ENCODE measurements at places on chromosomes 13 and 19.

GRCh38 chr13:47334173-47334572, 437.3 kb upstream of the HTR2A start:
- DNase-seq = no peak

- DNase-seq = no peak
Measured at GRCh38 chr13:22903301-22903700, 277.5 kb upstream of the SGCG start.

DNA sequence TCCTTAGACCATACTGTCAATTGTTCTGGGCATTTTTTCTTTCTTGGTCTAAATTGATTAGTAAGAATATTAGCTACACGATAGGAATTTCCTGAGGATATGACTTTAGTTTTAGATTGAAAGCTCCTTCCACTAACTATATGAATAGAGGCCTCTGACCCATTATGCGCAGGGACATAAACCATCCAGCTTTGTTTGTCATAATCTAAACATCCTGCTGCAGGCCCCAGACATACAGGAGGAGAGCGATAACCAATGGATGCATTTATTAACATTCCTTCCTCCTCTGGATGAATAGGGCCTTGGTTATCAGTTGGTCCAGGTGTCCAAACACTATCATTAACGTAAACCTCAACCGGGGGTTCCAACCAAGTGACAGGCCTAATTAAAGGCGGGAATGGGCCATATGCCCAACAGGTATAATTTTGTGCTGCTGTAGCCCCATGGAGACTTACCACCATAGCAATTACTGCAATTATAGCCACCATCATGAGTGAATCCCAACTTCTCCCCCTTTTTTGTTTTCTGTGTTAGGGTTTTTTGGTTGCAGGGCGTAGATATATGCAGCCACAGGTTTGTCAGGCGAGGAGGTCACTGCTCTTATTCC, 32.6 kb downstream of the CLEC4M start:
- DNase-seq = no peak

DNA sequence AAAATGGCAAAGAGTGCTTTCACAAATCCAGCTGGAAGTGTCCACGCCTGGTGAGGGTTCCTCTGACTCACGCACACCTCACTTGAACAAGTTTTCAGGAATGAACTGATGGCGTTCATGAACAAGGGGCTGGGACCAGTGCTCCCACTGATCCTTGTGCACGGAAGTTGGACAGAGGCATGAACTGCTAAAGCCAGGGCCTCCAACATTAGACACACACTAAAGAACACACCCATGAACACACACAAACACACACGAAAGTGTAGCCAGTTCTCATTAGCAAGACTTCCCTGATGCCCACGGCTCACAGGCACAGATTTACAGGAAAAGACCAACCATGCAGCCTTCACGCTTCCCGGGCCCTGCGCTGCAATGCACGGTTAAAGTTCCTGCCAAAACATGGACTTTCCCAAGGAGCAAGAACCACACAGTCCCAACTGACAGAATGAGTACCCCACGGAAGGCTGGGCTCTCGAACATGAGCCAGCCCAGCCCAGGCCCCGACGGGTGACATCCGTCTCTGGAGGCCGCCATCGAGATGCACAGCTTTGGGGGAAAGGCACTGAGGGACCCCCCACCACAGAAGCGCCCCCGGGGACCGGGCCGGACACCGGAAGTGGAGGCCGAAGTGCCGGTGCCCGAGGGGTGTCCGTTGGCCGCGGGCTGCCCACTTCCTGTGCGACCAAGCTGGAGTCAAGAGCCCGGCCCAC, 808 bp downstream of the DNMT1 start:
- peak; percentile 43 for DNase-seq

GRCh38 chr13:33284916-33285315, 639 bp downstream of the STARD13 start:
- DNase-seq = peak; percentile 9

- no peak for DNase-seq
Measured at GRCh38 chr13:80946008-80946802, 605.3 kb upstream of the SPRY2 start.

- DNase-seq = peak; percentile 17
Measured at GRCh38 chr13:31045286-31046081, 113.0 kb downstream of the TEX26 start.

DNA sequence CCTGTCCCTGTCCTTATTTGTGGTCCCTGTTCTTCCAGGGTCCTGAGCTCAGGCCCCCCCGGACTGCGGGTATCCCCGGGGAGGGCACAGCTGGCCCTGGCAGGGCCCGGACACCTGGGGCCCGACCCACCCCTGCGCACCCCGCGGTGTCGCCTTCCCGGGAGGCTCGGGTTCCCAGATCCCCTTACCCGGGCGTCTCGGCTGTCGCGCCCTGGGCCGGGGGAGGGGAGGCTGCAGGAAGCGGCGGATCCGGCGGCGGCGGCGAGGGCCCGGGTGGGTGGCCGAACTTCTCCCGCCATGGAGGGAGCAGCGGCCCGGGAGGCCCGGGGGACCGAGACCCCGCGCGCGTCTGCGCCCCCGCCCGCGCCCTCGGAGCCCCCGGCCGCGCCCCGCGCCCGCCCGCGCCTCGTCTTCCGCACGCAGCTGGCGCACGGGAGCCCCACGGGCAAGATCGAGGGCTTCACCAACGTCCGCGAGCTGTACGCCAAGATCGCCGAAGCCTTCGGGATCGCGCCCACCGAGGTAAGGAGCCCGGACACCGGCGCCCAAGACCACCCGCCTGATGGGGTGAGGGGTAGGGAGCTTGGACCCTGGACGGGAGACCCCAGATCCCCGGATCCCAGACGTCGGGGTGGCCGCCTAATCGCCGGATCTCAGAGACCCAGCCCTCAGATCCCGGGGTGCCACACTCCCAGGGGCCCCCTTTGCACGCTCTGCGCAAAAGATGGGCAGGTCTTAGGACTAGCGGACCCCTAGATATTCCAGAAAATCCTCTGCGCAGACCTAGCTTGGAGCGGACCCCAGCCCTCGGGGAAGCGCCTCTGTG, at the start of gene GIPC3:
Gene GIPC3, plus strand, starts transcription at position 178 of the 826 bp plus-strand sequence. Its CDS starts 120 bp downstream, at position 298.
- peak; percentile 47 for DNase-seq

DNA sequence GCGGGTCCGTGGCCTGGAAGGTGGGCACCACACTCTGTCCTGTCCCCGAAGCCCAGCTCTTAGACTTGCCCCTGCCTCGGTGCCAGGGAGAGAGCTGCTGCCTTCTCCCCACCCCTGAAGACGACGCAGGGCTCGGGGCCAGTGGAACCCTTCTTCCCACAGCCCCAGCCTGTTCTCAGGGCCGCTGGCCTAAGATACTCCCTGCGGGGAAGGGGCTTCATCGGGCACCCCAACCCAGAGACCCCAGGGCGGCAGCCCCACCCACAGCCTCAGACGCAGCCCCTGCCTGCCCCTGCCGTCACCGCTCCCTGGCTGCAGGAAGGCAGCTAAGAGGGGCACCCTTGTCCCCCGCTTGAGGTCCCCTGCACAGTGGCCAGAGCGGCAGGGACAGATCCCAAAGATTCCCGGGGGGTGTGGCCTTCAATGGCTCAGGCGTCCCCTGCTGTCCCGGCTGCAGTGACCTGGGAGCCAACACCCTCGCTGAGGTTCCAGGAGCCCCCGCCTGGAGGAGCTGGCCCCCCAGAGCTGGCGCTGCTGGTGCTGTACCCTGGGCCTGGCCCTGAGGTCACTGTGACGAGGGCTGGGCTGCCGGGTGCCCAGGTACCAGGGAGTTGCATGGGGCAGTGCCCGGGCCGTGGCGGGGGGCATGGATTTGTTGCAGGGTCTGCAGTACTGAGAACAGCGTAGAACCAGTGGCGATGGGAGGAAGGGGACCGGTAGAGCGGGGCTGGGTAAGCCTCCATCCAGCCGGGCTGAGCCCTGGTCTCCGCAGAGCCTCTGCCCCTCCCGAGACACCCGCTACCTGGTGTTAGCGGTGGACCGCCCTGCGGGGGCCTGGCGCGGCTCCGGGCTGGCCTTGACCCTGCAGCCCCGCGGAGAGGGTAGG, 1.0 kb downstream of the AMH start:
- DNase-seq = peak; percentile 52

GRCh38 chr13:106151056-106151699, 384.3 kb downstream of the EFNB2 start:
- DNase-seq = no peak

DNA sequence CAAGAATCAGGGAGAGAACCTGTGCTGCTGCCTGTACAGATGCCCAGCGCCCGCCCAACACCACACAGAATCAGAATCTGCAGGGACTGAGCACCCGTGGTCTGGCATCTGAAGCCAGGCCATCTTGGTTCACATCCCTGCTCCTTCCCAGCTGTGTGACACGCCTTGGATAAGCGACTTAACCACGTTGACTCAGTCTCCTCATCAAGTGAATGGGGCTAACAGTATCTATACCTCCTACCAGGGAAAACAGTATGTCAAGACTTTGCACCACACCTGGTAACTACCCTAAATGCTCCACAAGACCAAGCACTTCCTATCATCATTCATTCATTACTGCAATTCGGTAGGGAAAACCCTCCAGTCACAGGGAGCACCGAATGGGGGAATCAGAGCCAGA, 1.2 kb downstream of the RANBP3 start:
- no peak for DNase-seq

DNA sequence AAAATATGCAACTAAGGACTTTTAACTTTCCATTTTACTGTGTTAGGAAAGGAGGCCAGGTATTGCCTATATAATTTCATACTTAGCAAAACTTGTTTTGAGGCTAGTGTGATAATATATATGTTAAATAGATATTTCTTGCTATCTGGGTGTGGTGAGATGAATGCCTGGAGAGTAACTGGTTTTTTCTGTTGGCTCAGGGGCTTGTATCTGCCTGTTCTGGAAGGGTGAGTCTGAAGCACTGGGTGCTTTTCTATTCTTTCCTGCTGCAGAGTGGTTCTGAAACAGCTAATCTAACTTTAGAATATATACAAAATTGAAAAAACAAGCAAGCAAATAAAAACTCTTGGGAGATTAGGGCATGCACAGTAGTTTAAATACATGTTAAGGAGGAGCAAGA, 64.6 kb upstream of the MYCBP2 start:
- no peak for DNase-seq

GRCh38 chr13:20461481-20461859, 64.2 kb downstream of the CRYL1 start:
- no peak for DNase-seq

DNA sequence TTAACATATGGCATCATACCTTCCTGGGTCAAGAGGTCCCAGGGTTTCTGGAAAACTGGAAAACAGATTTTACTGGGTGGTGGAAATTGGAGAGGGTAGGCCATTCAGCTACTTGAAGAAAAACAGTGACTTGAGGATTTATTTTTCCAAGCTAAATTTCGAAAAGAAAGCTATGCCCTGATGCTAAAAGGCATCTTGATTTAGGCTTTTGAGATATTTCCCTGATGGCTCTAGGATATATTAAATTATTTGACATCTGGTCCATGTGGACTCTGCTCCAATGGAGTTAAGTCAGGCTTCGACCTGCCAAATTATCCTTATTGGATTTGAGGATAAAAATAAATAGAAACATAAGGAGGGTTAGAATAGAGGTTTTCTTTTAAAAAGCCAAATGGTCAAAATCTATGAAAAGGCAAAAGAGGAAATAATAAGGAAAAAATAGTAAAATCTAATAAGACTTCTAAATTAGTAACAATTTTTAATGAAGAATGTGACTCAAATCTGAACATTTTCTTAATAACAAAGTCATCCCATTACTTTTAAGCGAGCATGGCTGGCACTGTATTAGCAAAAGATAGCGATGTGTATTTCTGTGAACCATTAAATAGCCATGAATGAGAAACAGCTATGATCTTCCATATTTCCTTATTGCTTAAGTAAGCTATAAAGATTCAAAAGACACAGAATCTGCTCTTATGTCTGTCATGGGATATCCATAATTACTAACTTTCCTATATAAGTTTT, 190.0 kb upstream of the MIR17HG start:
- no peak for DNase-seq

Data from GM20000 (cell line).